SK-N-MC (cell line): ENCODE measurements at places on chromosomes 5 and 9.
A peak's percentile ranks its signal among the peaks of the same experiment; 100 is the strongest.

DNA sequence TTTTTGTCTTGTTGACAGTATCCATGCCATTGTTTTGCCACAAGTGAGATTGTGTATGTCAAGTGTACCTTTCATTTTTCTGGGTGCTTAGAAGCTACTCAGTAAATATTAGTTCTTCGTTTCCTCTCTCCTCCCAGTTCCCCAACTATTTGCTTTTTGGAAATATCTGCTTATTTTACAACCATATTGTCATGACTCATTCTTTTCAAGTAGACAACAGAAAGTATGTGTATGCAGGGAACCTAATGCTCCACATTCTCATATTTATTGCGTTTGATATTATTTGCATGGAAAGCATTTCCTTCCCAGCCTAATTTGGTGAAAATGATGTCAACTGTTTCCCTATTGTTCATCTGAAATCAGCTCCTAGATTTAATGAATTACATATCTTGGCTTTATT is 483.7 kb upstream of the RIOK2 start:
- DNase-seq, result no peak

DNA sequence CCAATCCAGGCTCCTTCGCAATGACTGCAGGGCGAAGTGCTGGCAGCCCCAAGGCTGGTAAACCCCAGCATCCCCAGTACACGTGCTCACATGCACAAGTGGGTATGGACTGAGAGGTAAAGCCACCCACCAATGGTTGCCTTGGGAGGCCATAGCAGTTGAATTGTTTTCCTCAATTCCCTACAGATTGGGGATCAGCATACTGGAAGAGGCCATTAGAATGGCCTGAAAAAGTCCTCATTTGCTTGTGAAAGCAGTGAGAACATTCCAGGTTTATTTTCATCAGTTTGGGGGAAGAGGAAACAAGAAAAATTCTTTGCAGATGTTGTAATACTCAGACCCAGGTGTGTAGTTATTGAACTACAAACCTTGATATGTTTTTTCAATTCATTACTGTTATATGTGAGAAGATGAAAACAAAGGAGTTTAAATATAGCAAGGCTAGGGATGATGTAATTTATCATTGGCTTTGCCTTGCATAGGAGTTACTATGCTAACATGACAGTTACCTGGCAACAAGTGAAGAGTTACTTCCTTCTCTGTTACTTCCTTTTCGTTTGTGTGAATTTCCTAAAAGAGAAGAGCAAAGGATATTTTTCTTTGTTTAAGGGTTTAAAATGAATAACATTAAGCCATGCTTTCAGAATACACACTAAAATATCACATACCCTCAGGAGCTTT is 36.4 kb downstream of the MTMR12 start:
- no peak for DNase-seq

GRCh38 chr5:66164044-66164790 is 20.1 kb downstream of the SREK1 start:
- peak; percentile 70 for DNase-seq

DNA sequence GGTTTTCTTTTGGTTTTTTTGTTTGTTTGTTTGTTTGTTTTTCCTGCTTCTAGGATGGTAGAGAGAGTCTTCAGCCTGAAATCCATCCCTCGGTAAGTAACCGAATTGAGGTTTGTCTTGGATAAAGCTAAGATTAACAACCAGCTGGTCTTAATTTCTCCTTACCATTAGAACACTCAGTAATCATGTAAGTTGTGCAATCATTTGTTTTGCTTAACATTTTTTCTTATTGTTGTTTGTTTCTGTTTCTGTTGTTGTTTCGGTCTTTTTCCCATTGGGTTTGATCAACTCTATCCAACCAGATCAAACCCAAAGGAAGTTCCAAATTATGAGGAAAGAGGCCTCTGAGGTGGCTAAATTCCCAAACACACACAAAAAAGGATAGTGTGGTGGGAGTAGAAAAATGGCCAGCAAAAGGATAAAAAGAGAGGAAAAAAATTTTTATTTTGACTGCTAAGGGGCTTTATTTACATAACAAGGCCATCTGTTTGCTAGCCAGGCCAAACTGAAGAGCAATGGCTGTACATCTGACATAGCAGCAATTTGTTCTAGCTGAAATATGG is 49.6 kb upstream of the ANKRD31 start:
- no peak for DNase-seq

GRCh38 chr5:95891499-95891898 is 69.0 kb upstream of the GLRX start:
- no peak for DNase-seq

GRCh38 chr5:100464418-100464817 is 70.8 kb upstream of the FAM174A start:
- no peak for DNase-seq

DNA sequence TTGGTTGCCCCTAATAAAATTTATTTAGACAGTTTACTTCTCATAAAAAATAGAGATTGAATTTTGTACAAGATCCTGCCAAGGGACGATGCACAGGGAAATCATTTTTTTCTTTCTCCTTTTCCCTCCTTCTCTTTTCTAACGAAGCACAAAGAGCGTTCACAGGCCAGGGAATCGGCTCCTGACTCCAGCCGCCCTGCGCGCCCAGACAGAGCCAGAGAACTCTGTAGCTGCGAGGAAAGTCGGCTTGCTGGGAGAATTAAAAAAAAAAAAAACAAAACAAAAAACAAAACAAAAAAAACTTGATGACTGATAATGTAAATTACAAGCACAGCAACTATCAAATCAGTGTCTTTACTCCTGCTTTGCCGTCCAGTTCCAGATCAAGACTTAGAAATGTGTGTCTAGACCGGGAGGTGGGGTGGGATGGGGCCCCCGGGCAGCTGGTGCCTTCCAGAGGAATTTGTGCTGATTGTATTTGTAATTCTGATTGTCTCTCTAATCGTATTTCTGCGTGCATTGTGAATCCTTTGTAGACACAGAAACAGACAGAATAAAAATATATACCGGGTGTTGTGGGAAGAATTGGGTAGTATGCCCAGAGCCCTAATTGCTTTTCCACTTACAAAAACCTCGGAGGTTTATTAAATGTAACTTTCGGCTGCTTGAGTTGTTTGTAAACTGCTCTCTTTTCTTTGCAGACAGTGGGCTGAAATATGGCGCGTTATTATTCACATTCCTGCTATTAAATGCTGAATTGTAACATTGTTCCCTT is 3.6 kb upstream of the OTP start:
- no peak for DNase-seq

DNA sequence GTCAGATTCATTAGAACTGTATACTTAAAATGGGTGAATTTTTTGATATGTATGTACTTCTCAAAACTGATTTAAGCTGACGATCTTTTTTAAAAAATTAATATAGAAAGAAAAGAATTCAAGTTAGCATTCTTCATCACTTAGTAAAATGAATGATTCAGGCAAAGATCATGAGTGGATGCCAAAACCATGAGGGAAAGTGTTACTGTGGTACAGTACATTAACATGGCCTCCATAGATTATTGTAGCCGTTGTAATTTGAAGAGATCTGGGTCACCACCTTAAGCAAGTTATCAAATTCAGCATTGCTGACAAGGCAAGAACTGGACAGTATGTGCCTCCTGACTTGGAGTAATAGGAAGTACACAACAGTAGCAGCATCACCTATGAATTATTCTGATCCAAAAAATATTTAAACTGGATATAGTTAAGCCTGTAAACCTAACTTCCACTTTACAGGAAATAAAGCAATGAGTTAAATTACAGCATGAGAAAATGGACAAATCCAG is 29.7 kb downstream of the C9orf85 start:
- DNase-seq, result no peak

DNA sequence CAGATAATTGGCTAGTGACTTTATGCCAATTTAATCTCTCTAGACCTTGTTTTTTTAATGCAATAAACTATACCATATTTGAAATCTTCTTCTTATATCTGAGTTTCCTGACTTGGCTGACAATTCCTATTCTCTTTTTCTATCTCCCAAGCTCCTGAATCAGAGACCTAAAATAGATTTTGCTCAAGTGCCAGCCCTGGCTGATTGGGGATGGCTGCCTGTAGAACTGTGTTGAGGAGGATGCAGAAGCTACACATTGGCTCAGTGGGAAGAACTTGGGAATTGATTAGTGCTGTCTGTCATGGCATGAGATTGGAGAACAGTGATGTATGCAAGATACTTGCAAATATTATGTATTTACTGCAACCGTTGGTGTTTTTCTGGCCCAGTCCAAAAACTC is 132.8 kb downstream of the INSYN2B start:
- DNase-seq, result no peak

DNA sequence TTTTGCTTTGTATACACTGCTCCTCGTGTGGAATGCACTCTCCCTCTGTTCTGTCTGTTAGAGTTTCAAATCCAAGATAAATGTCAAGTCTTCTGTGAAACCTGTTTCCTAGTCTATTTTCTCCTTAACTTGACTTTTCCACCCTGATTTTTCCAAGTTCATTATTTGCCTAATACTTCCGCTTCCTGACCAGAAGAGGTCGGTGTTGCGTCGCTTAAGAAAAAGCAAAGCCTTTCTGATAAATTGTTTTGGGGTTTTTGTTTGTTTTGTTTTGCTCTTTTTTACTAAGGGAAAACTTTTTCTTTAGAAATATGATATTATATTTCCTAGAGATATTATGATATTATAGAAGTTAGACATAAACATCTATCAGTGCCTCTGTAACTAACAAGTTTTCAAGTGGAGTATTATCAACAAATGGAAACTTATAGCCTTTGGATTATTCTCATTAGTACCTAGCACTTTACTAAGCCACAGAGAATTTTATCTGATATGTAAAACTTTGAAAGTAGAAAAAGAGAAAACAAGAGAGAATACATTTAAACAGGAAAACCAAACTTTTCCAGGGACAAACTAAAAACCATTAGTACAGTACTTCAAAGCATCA is 55.8 kb downstream of the PHAX start:
- DNase-seq, result no peak

DNA sequence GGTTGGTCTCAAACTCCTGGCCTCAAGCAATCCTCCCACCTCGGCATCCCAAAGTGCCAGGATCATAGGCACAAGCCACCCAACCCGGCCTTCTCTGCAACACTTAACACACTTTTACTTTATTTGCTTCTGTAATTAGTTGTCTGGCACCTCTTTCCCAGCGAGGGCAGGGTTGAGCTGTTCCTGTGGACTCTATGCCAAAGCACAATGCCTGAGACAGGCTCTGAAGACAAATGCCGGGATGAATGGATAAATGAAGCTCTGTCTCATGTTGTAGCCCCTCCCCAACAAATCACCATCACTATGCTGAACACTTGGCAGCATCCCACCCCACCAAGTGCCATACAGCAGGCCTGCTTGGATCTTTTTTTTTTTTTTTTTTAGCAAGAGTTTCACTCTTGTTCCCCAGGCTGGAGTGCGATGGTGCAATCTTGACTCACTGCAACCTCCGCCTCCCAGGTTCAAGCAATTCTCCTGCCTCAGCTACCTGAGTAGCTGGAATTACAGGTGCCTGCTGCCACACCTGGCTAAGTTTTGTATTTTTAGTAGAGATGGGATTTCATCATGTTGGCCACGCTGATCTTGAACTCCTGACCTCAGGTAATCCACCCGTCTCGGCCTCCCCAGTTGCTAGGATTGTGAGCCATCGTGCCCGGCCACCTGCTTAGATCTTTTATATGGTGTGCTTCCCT is 21.3 kb downstream of the GPX3 start:
- no peak for DNase-seq

DNA sequence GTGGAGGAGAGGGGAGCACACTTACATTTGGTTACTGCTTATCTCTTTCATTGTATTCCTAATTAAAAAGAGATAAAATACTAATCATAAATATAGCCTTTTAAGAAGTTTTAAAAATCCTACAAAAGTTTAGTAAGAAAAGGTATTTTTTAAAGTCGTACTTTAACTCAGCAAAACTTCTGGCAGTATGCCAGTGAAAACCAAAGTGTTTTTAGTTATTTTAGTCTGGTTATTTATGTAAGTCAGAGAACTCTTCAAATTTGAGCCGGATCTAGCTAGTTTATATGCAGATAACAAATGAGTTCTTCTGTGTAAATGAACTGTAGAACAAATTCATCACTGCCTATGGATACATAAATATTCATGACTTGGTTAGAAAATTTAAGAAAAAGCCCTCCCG is 36.5 kb upstream of the ANKDD1B start:
- no peak for DNase-seq

DNA sequence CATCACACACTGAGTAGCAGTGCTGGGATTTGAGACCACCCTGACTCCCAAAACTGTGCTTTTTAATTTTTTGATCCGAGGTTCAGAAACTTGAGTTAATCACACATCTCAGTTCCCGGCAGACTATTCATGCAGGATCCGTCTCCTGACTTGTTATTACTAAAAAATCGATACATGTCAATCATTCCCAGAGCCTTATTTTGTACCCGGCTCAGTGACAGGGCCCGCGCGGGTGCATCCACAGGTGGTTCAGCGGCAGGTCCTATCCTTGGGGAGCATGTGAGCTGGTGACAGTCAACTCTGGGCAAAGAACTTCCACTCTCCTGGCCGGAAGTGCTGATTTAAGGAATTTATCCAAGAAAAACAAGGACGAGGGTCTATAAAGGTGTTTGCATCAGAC is 95.9 kb upstream of the MVB12B start:
- DNase-seq, result no peak

GRCh38 chr9:97705354-97705950 is 8.3 kb upstream of the XPA start:
- DNase-seq, result no peak

- no peak for DNase-seq
Observed at GRCh38 chr9:99400184-99400731, 178.2 kb downstream of the SEC61B start.

GRCh38 chr5:64838376-64838775 is 69.6 kb downstream of the CWC27 start:
- no peak for DNase-seq
